NCI-H2029 treated with DMSO at 0.1 percent for 48 hours (cell line): ENCODE measurements at places on chromosomes 16 and 17.

GRCh38 chr17:68238871-68239253, 9.0 kb upstream of the AMZ2 start:
- DNase-seq = no peak

- no peak for DNase-seq
Observed at GRCh38 chr17:50049636-50050035, 6.3 kb upstream of the ITGA3 start.

- DNase-seq = no peak
Observed at GRCh38 chr17:56830726-56831368, 2.9 kb downstream of the C17orf67 start.

DNA sequence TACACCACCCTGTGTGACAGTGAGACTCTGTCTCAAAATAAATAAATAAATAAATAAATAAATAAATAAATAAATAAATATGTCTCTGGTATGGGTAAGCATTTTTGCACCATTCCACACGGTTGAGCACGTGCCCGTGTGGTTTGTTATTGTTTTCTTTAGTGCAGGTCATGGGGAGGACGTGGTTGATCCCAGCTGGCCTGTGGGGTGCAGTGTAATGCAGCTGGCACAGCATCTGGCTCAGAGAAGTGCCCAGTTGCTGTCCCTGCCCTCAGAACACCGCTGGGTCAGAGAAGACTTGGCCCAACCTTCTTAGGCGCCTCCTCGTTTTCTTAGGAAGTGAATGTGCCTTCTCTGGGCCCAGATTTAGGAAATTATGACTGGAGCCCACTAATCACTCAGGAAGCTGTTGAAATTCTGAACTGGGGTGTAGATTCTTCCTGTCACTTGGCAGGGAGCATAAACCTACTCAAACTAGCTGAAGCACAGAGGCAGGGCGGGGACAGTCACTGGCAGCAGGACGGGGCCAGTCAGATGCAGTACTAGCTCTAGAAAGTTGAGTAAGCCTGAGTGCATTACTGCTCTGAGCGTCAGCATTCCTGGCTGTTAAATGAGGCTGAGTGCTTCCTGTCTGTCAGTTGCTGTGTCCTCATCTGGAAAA, 85.9 kb downstream of the SNX29 start:
- DNase-seq = no peak

DNA sequence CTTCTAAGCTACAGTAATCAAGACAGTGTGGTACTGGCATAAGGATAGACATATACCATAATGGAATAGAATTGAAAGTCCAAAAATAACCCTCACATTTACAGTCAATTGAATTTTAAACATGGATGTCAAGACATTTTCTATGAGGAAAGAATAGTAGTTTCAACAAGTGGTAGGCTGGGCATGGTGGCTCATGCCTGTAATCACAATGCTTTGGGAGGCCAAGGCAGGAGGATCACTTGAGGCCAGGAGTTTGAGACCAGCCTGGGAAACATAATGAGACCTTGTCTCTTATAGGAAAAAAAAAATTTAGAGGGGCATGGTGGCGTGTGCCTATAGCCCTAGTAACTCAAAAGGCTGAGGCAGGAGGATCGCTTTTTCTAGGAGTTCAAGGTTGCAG, 122.8 kb upstream of the TBX2 start:
- no peak for DNase-seq

DNA sequence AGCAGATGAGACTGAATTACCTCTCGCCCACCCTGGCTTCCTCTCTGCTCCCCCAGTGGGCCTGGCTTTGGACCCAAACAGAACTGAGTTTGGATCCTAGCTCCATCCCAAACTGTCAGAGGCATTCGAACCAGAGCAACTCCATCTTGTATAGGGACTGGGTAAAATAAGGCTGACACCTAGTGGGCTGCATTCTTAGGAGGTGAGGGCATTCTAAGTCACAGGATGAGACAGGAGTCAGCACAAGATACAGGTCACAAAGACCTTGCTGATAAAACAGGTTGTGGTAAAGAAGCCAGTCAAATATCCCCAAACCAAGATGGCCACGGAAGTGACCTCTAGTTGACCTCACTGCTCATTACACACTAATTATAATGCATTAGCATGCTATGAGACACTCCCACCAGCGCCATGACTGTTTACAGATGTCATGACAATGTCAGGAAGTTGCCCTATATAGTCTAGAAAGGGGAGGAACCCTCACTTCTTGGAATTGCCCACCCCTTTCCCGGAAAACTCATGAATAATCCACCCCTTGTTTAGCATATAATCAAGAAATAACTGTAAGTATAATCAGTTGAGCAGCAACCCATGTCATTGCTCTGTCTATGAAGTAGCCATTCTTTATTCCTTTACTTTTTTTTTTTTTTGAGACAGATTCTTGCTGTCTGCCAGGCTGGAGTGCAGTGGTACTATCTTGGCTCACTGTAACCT, 44.4 kb downstream of the LYRM1 start:
- no peak for DNase-seq

GRCh38 chr16:48156790-48157209, 1.0 kb upstream of the ABCC12 start:
- peak; percentile 19 for DNase-seq

DNA sequence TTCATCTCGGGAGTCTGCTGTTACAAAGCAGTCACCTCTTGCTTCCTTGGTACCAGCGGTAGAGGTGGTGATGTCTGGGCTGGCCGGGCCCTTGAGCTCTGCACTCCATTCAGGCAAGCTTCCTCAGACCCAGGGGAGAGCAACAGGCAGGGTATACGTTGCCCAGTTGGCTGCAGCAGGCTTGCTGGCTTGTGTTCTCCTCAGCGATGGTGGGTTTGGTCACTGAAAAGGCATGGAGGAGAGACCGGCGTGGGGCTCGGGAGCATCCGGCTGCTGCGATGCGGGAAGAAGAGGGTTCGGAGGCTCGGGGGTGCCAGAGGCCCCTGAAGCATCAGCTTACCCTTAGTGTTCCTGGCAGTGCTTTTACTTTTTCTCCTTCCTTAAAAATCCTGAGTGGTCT, 25.8 kb downstream of the SAP30BP start:
- DNase-seq = no peak

DNA sequence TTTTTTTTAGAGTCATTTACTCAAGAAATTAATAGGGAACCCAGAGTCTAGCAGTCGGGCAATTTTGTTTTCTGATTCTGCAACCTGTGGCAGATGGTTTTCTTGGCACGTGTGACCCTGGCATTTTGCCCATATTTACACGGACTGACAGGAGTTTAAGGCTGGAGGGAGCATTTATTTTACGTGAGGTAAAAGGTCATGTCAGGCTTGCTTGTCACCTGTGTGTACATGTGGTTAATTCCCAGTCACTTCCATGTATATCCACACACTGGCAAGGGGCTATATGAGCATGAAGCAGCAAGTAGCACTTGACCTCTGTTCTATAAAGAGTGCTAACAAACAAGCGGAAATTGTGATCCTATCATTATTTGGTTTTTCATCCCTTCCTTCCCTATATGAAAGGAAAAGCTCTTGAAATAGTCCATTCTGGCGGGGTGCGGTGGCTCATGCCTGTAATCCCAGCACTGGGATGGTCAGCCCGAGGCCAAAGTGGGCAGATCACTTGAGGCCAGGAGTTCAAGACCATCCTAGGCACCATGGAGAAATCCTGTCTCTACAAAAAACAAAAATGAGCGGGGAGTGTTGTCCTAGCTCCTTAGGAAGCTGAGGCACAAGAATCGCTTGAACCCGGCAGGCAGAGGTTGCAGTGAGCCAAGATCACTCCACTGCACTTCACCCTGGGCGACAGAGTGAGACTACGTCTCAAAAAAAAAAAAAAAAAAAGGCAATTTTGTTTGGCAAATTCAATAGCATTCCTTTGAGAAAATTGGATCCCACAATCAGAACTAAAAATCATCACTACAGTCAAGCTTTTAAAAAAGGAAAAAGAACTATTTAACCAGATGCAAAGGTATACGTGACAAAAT, 2.1 kb downstream of the SPAG9 start:
- peak; percentile 85 for DNase-seq

- no peak for DNase-seq
Observed at GRCh38 chr17:65074778-65075250, 18.3 kb upstream of the GNA13 start.

DNA sequence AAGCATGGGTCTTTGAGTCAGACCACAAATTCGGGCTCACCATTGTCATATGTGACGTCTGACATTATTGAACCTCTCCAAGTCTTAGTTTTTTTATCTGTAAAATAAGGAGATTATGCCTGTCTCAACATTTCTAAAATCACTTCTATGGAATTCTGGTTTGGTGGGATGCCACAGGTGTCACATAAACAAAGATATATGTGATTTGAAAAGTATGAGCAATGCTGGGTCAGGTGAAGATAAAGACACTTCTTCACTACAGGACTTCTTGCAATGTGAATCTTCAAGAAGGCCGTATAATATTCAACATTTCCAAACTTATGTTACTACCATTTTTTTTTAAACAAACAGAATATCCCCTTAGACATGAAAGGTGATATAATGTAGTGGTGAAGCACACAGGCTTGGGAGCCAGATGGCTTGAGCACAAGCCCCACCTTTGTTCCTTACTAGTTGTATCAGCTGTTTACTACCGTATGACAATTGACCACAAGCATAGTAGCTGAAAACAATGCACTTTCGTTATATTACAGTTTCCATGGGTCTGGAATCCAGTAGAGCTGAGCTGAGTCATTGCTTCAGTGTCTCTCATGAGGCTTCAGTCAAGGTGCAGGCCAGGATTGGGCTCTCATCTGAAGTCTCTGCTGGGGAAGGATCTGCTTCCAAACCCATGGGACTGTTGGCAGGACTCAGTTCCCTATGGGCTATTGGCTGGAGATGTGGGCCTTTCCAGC, 87.7 kb downstream of the UTP18 start:
- no peak for DNase-seq

DNA sequence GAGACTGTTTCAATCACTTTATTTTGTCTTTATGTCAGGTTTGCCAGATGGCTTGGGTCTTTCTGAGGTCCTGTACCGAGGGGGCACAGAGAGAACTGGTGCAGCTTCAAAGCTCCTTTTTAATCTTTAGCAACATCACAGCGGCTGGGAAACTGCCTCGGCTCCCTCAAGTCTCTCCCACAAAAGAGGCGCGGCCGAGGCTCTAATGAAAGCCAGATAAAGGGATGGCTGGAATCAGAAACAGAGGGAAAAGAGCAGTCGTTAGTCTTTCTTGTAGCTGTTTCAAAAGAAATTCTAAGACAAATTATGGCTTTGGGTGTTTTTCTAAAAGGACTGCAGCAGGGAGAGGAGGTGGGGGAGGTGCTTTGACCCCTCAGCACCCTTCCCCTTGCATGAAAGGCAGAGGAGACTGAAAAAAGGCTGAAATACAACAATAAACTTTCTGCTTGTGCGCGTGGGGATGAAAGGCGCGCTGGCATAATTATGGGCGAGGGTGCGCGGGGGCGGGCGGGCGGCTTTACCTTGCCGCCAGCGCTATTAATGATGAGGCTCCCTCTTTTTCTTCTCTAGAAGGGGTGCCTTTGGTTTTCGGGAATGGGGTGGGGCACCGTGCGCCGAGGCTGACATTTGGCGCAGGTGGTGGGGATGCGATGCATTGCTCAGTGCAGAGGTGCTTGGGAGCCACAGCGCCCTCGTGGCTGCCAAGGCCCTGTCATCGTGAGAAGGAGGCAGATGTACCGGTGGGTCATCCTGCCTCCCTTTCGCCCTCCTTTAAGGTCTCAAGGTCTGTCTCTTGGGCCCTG, 22.3 kb upstream of the BRD7 start:
- no peak for DNase-seq

DNA sequence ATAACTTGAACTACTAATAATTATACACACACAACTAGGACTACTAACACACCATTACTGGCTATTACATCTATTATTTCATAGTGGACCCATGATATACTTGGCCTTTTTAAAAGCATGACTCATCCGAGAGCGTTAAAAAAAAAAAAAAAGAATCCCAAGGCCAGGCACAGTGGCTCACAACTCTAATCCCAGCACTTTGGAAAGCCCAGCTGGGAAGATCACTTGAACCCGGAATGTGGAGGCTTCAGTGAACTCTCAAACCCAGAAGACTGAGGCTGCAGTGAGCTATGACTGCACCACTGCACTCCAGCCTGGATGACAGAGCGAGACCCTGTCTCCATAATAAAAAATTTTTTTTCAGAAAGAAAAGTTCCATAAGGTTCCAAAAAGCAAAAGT, 3.1 kb downstream of the GLG1 start:
- DNase-seq = no peak
